ENCODE measurements at places on chromosomes 11 and 22. TPM values are rescaled to one million over a fixed set of nuclear protein-coding genes. Genes with fewer than 3 reads are reported as not detected.
A peak's percentile ranks its signal among the peaks of the same experiment; 100 is the strongest.

DNA sequence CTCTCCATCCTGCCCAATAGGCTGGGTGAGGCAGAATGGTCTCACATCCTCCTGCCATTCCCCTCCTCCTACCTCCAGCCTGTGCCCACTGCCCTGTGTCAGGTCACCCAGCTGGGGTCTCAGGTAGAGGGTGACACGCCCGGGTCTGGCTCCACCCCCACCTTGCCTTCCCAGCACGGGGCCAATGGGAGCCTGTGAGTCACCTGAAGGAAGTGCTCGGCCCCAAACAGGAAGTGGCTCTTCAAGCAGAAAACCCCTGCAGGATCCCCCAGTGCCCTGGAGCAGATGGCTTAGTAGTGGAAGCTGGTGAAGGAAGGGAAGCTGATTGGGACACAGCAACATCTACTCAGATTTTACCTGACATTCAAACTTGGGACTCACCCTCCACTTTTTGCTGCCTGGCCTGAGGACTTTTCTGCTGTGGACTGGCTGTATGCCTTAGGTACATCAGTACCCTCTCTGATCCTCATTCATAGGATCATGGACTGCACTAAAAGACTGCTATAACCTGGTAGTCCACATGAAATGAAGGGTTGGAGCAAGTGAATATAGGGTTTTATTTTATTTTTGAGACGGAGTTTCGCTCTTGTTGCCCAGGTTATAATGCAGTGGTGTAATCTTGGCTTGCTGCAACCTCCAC, 33.4 kb downstream of the GDPD5 start:
- DNase-seq: no peak

Gene E2F8
- total RNA-seq: not detected

- DNase-seq: no peak
Observed at GRCh38 chr11:66124564-66124963, 54.5 kb downstream of the PACS1 start.

Gene MRGPRF
- 67.9 TPM for total RNA-seq

DNA sequence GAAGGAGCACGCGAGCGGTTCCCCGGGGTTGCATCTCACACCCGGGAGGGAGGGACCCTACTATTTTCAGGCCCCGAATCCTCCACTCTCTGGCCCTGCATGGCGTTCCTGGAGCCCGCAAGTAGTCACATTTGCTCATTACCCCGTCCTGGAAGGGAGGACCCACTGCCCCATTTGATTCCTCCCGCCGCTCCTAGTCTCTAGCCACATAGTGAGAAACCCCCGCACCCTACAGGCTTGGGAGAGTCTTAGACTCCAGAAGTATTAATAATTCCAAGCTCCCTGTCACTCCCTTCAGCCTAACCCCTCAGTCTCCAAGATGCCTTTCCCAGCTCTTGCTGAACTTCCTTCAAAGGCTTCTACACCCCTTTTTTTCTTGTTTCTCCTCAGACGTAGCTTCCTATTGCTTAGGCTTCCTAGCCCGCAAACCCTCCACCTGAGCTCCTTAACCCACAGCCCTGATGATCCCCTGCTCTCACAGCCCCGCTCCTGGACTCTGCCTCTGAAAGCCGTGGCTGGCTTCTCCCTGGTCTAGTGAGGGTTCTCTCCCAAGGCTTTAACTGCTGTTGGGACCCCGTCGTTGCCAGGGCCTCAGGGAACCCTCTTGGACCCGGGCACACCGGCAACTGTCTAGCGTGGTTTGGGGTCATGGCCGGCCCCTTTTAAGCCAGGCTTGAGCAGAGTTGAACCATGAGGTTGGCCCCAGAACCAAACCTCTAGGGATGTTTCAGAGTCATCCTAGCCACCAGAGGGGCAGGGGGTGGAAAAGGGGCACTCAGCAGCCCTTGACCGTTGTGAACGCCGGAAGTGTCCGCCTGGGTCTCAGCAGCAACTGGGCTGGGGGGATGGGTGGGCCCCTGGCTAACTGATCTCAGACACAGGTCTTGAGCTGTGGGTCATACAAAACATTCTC, 862 bp downstream of the GGA1 start:
- peak; percentile 22 for DNase-seq

DNA sequence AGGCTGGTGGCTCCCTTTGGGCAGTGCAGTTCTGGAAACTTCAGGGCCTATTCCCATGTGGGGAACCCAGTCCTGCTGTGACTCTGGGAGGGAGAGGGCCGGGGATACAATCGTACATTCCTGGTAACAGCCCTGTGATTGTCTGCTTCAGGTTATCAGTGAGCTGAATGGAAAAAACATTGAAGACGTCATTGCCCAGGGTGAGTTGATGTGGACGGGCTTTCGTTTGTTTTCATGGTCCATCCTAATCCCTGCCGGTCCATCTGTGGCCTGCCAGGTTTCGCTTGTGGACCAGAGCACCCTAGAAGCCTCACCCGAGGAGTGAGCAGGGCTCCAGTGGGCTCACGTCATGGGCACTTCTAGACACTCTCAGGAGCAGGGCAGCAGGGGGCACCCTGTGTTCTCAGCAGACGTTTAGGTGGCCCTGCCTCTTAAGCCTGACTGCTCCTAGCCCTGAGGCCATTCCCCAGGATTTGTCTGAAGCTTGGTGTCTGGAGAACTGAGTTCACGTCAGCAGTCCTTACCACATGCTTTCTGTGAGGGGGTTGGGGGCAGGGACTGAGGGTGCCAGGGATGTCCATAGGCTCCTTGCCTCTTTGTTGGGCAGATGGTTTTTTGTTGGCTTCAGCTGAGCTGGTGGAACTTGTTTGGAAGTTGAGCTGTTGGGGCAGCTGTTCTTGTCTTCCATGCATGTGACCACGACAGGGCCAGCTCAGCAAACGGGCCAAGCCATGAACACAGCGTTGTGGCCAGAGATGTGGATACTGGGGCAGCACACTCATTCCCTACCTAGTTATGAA, 1.9 kb downstream of the RPLP2 start:
- DNase-seq: no peak

Gene KCNK4
- total RNA-seq: not detected

DNA sequence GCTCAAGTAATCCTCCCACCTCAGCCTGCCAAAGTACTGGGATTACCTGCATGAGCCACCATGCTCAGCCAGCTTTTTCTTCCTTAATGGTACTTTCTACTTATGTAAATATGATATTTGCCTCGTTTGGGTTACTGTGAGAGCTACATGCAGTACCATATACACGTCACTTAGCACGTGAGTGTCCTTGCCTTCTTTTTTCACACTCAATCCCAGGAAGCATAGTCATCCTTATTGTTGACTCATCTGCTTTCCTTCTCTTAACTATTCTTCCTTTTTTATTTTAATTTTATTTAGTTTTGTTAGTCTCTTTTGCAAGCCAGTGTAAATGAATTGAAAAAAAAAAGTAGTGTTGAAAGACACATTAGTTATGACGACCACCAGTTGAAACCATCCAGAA, 205.9 kb downstream of the HIPK3 start:
- DNase-seq: no peak

Gene AKIP1
- total RNA-seq: 25.8 TPM

Gene CDKN1C
- total RNA-seq: 257 TPM

Gene SLC5A1
- total RNA-seq: not detected

Gene NEFH
- 0.30 TPM for total RNA-seq

Gene KRTAP5-7
- not detected for total RNA-seq

DNA sequence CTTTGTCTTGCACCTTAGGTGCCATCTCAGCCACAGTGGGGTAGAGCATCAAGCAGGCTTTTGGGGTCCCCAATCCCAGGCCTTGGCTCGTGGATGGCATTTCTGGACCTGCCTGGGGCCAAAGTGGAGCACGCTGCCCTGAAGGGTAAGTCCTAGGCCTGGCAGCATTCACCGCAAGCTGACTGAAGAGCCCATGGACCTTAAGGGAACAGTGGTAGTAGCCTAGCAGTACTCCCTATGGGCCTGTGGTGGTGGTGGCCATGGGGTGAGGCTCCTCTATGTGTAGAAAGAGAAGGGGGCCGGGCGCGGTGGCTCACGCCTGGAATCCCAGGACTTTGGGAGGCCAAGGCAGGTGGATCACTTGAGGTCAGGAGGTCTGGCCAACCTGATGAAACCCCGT, 36.9 kb downstream of the PIWIL3 start:
- DNase-seq: no peak

Gene NRGN
- not detected for total RNA-seq

DNA sequence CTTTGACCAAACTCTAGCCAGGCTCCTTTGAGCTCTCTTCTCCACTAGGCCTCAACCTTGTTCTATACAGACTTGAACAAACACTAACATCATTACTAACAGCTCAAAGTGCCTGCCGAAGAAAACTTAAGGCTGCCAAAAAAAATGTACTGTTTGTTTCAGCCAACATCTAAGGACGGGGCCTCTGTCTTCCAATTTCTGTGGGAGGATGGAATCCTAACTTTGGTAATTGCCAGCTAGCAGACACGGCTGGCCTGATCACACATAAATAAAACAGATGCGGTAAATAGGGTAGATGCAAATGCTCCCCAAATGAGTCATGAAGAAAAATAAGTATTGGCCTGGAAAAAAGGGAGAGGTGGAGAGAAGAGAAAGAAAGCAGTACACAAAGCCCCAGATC, 394.3 kb downstream of the TMEM135 start:
- no peak for DNase-seq

DNA sequence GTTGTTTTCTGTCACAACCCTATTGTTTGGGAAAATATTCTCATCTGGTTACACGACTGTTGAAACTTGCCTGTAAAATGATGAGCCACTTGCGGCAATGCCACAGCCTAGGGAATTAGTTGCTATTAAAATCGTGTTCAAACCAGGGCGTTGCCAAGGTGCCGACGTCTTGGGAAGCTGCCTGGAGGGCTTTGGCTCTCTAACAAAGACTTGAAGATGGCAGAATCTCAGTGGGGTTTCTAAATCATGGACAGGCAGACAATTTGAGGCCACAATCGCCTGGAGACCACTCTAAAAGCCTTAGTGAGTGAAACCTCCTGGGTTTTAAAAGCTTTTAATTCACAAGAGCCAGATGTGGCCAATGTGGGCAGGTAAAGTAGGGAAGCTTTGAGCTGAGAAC, 117.2 kb upstream of the BMAL1 start:
- DNase-seq: no peak

- no peak for DNase-seq
Observed at GRCh38 chr11:94107363-94107762, 21.3 kb upstream of the PANX1 start.

- no peak for DNase-seq
Observed at GRCh38 chr22:40224702-40225101, 47.0 kb downstream of the TNRC6B start.
